ENCODE measurements at places on chromosomes 1 and 21.

DNA sequence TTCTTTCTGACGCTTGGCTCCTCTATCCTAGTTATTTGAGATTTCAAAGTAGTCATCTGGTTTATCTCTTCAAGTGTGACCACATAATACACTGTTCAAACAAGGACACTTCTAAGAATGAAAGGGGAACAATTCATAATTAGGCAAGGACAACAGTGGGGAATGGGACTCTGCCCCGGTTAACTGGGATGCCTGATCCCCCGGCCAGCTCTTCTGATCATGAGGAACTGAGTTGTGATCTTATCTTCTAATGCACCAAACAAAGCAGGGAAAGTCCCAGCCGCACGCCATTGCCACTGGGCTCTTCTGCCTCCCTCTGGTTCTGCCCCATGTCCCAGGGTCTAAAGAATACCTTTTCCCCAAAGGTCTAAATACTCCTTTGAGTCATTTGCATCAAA lies 158.2 kb upstream of the IRF2BP2 start:
- no peak for DNase-seq

DNA sequence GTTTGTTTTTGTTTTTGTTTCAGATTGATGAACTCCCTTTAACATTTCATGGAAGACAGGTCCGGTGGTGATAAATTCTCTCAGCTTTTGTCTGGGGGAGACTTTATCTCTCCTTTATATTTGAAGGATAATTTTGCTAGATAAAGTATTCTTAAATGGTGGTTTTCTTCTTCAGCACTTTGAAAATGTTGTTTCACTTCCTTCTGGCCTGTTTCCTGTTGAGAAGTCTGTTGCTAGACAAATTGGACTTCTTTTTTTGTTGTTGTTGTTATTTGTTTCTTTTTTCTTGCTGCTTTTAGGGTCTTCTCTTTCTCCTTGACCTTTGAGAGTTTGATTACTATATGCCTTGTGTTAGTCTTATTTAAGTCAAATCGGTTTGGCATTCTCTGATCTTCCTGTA lies 50.8 kb downstream of the CRP start:
- DNase-seq, result no peak

GRCh38 chr1:64594446-64594845 lies 124.5 kb downstream of the CACHD1 start:
- no peak for DNase-seq

GRCh38 chr1:198143797-198144196 lies 13.0 kb upstream of the NEK7 start:
- DNase-seq, result no peak

GRCh38 chr1:87926131-87926830 lies 597.6 kb downstream of the LMO4 start:
- no peak for DNase-seq

DNA sequence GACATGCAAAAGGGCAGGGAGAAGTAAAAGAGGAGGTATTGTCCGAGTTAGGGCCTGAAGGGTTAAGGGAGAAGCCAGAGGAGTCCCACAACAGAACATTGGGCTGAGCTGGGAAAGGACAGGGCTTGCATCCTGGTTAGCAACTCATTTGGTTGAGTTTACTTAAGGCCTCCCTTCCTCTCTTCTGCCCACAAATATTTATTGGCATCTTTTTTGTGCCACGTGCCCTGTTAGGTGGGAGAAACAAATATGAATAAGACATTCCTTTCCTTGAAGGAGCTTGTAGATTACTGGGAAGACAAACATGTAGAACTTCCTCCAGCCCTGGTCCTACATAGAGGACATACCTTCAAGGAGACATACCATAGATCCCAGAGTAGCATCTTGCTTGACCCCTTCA lies 53.0 kb upstream of the PRELP start:
- DNase-seq, result no peak

GRCh38 chr1:240126821-240127220 lies 35.1 kb downstream of the FMN2 start:
- DNase-seq, result no peak

DNA sequence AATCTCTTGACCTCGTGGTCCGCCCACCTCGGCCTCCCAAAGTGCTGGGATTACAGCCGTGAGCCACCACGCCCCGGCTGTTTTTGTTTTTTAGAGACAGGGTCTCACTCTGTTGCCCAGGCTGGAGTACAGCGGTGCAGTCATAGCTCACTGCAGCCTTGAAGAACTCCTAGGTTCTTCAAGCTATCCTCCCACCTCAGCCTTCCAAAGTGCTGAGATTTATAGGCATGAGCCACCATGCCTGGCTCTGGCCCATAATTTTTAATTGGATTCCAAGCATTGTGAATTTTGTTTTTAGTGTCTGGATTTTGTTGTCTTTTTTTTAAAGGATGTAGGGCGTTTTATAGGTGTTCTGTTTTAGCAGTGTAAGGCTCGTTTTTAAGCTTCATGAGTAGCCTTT lies 28.6 kb upstream of the TXLNA start:
- no peak for DNase-seq

DNA sequence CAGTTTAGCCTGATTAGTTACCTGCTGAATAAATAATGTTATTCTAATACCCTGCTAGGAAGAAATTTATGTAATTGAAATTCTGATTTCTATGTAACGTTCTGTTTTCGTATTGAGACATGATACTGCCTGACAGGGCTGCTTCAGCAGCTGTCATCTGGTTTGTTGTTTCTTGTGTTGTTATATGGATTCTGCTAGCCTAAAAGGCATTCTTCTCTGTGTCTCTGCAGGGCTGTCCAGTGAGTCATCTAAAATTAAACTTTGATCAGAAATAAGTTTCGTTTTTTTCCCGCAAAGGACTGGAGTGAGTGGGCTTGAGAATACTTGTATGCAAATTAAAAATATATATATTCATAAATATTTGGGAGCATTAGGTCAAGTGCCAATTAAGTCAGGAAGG lies 93.0 kb downstream of the DYRK1A start:
- DNase-seq, result no peak

GRCh38 chr1:38860454-38860795 lies 853 bp upstream of the RRAGC start:
- DNase-seq, result no peak

- DNase-seq, result no peak
Observed at GRCh38 chr1:161017756-161018630, 3.0 kb downstream of the F11R start.

DNA sequence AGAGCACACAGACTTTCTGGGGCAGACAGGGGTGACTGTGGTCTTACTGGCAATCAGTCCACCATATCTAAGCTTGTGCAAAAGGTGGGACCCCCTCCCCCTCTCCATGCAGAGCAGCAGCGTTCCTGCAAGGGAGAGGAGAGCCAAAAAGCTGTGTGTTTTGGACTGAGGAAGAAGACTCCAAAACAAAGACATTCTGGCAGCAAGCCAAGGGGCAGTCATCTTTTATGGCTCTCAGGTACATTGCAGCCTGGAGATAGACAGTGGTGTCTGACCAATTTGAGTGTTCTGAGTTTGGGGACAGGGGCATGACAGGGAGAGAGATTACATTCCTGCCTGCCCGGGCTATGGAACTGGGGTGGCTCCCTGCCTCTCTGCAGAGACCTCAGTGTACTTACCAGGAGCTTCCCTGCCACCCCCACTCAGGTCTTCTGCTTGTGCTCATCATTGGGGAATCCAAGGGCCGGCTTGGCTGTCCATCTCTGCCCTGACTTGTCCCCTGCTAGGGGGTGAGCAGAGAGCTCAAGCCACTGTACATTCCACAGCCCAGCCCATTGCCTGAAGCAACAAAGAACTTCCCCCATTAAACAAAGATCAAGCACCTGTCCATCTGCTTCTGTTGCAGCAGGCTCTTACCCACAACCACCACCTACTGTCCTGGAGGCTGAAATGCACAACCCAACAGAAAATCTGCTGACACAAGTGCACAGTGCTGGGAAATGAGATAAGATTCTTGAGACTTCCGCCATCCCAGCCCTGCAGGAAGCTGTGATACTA lies 131.1 kb downstream of the EVI5 start:
- no peak for DNase-seq

DNA sequence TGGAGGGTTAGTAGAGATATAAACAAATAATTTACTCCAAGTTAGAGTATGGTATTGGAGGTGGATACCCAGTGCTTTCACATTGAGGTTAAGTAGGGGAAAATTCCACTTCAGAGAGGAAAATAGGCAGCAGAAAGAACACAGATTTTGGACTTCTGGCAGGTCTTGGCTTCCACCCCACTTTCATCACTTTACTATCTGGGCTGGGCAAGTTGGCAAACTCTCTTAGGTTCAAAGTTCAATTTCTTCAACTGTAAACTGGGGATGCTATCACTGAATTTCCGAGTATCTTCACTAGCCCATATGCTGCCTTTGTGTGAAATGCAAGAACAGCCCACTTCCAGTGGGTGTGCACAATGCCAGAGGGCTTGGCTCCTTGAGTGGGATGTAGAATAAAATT lies 214.9 kb downstream of the GABPA start:
- no peak for DNase-seq

GRCh38 chr21:30818837-30819610 lies 6.0 kb upstream of the KRTAP8-1 start:
- no peak for DNase-seq

GRCh38 chr1:30008372-30008997 lies 714.9 kb downstream of the MATN1 start:
- DNase-seq, result no peak

DNA sequence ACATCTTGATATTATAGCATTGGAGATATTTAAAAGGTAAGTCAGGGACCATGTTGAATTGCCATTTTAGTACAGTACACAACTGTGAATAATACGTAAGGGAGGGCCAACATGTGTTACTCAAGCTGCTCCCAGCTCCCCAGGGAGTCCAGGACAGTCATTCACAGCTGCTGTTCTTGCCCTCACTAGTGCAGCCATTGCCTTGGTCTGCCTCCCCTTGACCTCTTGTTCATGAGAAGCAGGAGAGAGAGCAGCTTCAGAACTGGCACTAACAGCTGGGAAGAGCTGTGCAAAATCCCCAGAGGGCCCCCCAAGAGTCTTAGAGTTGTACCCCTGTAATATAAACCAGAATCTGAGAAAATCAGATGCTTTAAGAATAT lies 16.4 kb downstream of the TCEANC2 start:
- DNase-seq, result no peak

DNA sequence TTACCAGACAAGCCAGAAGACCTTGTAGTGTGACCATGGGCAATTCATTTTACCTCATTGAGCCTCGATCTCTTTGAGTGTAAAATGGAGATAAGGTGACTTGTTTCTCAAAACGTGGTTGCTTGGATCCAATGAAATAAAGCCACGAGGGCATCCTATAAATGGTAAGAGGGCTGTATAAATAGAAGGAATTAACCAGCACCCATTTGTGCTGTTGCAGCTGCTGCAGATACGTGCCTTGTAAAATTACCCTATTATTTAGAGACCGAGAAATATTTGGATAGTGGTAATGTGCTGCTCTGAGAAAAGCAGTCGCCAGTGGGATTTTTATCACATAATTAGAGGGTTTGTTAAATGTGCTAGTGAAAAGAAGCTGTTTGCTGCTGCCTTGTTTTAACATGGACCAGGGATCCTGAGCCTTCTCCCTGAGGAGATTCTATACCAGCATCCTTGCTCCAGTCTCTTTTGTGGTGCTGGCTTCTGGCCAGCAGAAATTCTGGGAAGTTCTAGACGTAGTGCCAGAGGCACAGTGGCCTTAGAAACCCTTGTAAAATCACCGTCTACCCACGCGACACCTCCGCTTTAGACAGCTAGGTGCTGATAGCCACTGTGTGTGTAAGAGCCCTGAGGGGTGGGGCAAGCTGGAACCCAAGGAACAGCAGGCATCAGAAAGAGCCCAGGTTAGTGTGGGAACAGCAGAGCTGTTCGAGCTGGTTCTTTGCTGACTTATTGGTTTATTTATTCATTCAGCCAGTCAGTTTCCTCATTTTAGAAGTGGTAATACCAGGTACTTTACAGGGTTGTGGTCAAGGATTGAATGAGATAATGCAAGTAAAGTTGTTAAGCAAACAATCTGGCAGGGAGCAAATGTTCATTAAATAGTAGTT lies 137.5 kb downstream of the NOS1AP start:
- no peak for DNase-seq

GRCh38 chr1:226980122-226980560 lies 40.0 kb downstream of the COQ8A start:
- DNase-seq, result no peak

- DNase-seq, result no peak
Observed at GRCh38 chr1:214989341-214989740, 93.2 kb upstream of the KCNK2 start.

GRCh38 chr1:212234431-212235395 lies 50.5 kb upstream of the PPP2R5A start:
- DNase-seq, result peak; percentile 78

DNA sequence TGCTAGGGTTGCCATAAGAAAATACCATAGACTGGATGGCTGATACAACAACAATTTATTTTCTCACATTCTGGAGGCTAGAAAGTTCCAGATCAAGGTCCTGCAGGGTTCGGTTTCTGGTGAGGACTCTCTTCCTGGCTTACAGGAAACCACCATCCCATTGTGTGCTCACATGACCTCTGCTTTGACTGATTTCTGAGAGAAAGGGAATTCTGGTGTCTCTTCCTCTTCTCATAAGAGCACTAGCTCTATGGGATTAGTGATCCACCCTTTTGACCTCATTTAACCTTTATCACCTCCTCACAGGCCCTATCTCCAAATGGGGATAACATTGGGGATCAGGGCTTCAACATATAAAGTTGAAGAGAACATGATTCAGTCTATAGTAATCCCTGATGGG lies 47.5 kb downstream of the MRPL39 start:
- no peak for DNase-seq

DNA sequence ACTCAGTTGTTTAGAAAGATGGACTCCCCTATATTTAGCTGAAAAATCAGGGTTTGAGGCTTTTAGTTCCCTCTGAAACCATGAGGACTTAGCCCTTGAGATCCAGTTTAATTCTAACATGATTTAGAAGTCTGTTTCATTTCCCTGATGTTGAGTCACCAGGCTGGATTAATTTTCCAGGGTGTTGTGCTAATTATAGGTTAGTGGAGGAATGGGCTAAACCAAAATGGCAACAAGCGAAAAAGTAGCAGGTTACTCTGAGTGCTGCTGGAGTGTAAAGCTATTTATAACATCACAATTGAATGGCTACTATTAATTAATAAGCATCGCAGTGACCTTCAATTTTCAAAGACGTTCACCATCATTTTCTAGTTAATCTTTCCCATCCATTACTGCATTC lies 15.5 kb upstream of the USP24 start:
- no peak for DNase-seq

GRCh38 chr1:113248494-113248893 lies 141.8 kb upstream of the MAGI3 start:
- DNase-seq, result no peak

DNA sequence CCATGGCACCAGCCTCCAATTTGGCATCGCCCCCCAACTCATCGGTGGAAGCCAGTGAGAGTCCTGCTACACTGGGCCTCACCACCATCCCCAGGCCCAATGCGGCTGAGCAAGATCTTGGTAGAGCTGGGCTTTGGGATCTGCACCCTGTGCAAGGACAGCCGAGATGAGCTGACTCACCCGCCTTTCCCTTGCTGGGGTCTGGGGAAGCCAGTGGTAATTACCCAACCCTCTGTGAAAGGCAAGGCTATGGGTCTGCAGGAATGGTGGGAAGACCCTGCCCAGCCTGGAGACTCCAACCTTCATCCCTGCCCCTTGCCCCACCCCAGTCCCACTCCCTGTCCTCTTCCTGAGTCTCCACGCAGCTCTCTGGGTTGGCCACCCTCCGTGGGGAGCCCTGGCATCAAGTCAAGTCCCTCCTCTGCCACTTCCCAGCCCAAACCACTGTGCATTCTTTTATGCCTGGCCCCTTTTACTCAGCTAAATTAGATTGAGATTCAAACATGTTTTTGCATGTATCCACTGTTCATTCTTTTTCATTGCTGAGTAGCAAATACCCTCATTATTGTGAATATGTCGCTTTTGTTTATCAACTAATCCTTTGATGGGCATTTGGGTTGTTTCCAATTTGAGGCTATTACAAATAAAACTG lies 8.8 kb downstream of the SMCP start:
- DNase-seq, result no peak

- DNase-seq, result no peak
Observed at GRCh38 chr1:207202480-207202879, 98.4 kb downstream of the C4BPA start.
